ENCODE measurements at places on chromosomes 1 and 21.

- no peak for DNase-seq
Measured at GRCh38 chr1:98045211-98045766, 124.5 kb upstream of the DPYD start.

GRCh38 chr1:81512252-81513003 lies 288.3 kb upstream of the ADGRL2 start:
- DNase-seq = no peak

- DNase-seq = no peak
Measured at GRCh38 chr21:28066076-28066475, 926.6 kb downstream of the LTN1 start.

DNA sequence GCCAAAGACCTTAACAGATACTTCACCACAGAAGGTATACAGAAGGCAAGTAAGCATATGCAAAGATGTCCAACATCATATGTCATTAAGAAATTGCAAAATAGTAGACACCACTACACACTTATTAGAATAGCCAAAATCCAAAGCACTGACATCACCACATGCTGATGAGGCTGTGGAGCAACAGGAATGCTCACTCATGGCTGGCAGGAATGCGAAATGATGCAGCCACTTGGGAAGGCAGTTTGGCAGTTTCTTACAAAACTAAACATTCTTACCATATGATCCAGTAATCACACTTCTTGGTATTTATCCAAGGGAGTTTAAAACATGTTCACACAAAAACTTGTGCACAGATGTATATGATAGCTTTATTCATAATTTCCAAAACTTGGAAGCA lies 261.2 kb upstream of the AJAP1 start:
- no peak for DNase-seq

DNA sequence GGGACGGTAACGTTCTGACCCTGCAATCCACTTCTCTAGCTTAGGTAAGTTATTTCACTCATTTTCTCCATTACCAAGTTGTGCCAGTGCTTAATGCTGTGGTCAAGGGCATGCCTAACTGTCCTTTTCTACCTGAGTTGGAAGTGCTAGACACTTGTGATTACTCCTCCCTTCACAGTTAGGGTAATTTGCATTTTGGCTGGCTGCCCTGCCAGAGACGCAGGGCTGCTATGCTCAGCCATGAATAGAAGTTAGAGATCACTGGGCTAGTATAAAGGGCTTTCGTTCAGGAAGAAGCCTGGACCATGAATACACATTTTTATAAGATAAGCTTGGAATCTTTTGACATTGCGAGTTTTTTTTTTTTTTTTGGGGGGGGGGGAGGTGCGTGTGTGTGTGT lies 633.2 kb upstream of the NEGR1 start:
- DNase-seq = no peak

- peak; percentile 63 for DNase-seq
Measured at GRCh38 chr1:39955547-39956539, 898 bp downstream of the MFSD2A start.

GRCh38 chr1:168468042-168468809 lies 75.6 kb downstream of the XCL2 start:
- no peak for DNase-seq

GRCh38 chr1:113871597-113872113 lies at the start of gene PTPN22:
PTPN22 (minus strand) TSS chr1:113871712.
- peak; percentile 95 for DNase-seq

- peak; percentile 51 for DNase-seq
Measured at GRCh38 chr1:233268389-233269022, 27.0 kb downstream of the PCNX2 start.

- DNase-seq = no peak
Measured at GRCh38 chr1:53598966-53599365, 139.8 kb downstream of the DMRTB1 start.

- DNase-seq = no peak
Measured at GRCh38 chr1:179310291-179310690, 16.7 kb downstream of the SOAT1 start.

DNA sequence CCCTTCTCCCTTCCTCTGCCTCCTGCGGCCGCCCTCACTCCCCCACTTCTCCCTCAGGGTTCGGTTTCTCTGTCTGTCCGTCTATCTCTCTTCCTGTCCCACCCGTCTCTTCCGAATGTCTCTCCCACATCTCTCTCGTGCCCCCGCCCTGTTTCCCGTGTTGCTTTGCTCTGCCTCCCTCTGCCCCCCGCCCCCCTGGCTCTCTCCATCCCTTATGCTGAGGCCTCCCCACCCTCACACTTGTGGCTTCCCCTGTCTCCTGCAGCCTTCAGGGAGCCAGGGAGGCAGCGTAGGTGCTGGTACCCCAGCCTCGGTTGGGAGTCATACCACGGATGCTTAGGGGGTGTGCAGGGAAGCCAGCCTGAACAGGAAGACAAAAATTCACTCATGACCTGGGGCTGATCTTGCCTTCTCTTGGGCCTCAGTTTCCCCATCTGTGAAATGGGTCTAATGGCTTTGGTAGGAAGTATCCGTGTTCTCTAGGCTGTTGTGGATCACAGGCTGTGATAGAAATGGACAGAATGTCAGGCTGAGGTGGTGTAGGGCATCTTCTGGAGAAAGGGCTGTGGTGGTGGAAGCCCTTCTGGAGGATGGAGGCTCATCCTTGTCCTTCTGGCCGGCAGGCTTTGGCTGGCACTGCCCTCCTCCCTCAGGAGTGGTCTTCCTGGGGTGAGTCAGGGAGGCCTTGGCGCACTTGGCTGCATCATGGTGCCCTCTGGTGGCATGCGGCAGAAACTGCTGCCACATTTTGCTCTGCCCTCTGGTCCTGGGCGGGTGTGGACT lies 55.5 kb downstream of the FOXO6 start:
- DNase-seq = peak; percentile 59

- no peak for DNase-seq
Measured at GRCh38 chr1:182955596-182956588, 2.9 kb upstream of the SHCBP1L start.

- no peak for DNase-seq
Measured at GRCh38 chr21:43988506-43989230, 23.4 kb upstream of the TRAPPC10 start.

GRCh38 chr1:225428881-225429455 lies 1.1 kb upstream of the LBR start:
- DNase-seq = no peak

GRCh38 chr1:32759997-32760623 lies 57.0 kb downstream of the YARS1 start:
- no peak for DNase-seq

- no peak for DNase-seq
Measured at GRCh38 chr1:248828845-248829244, 3.1 kb upstream of the SH3BP5L start.

DNA sequence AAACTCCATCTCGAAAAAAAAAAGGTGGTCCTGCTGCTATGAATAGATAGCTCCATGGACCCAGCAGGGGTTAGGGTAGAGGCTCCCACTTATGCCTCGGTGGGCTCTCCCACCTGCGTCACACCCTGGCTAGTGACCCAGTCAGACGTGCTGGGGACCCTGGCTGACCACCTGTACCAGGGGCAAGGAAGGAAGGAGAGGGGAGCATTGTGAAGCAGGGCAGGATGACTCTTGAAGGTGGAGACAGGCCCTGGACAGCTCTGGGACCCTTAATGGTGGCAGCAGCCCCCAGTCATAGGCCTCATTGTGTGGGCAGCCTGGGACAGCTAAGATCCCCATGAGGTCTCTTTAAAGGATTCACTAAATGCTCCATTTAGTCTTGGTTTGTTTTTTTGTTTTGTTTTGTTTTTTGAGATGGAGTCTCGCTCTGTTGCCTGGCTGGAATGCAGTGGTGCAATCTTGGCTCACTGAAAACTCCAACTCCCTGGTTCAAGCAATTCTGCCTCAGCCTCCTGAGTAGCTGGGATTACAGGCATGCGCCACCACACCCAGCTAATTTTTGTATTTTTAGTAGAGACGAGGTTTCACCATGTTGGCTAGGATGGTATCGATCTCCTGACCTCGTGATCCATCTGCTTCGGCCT lies 10.4 kb upstream of the SNAPIN start:
- DNase-seq = no peak

DNA sequence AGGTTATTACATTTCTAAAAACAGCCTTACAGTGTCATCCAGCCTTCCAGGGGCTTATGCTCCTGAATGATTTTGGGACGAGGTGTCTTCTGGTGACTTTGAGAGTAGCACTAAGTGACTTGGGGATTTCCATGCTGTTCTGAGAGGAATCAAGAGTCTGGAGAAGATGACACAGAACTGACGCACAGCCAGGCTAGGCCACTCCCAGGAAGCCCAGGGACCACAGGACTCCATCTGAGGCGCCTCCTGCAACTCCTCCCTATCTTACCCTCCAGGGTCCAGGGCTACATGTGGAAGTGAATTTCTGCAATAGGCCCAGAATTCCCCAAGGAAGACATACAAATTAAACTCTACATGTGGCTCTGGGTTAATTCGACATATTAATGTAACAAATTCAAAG lies 92.5 kb downstream of the SLC25A24 start:
- no peak for DNase-seq

GRCh38 chr1:6788946-6789345 lies 3.7 kb downstream of the CAMTA1 start:
- no peak for DNase-seq

Data from activated CD4-positive, alpha-beta T cell treated with anti-CD3 and anti-CD28 coated beads, Interleukin-2, amount 50 U/mL, for 16 hours (primary cell).